ENCODE measurements at places on chromosomes 13 and 19.

DNA sequence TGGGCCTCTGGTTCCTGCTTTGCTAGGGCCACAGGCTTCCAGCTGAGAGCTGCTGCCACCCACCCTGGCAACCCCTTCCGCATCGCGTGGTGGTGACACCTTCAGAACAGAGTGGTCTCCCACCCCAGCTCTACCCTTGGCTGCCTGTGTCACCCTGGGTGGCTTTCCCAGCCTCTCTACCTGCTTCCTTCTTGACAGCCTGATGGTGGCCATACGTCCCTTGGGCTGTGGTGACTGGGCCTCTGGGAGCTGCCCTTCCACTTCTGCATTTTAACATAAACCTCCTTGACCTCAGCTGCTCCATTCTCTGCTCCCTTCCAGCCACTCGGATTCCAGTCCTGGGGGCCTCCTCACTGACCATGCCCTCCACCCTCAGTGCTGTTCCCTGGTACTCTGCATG is 17.0 kb downstream of the PAK4 start:
- peak; percentile 22 for DNase-seq

DNA sequence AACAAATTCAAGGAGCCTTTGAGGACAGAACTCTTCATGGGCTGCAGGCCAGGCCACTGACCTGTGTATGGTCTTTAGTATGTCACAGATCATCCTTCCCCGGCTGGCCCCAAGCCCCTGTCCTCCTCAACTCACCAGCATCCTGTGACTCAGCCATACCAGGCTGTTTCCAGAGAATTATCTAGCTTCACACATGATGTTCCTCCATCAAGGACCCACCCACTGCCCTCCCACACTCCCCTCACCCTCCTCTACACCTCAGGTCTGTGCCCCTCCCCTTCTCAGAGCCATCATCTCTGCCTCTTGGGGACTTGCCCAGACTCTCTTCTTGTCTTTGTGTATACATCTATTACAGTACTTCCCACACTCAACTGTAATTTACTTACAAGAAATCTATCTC is 14.7 kb downstream of the DCT start:
- no peak for DNase-seq

GRCh38 chr13:24288870-24289269 is 20.5 kb upstream of the C1QTNF9 start:
- DNase-seq, result no peak

- DNase-seq, result no peak
Observed at GRCh38 chr13:95112883-95113282, 188.4 kb downstream of the ABCC4 start.

GRCh38 chr19:31594701-31595100 is 245.5 kb upstream of the TSHZ3 start:
- DNase-seq, result no peak

- DNase-seq, result peak; percentile 79
Observed at GRCh38 chr19:46542428-46543230, 47.0 kb upstream of the PNMA8B start.

- DNase-seq, result no peak
Observed at GRCh38 chr13:94236872-94237271, 242.6 kb downstream of the DCT start.

DNA sequence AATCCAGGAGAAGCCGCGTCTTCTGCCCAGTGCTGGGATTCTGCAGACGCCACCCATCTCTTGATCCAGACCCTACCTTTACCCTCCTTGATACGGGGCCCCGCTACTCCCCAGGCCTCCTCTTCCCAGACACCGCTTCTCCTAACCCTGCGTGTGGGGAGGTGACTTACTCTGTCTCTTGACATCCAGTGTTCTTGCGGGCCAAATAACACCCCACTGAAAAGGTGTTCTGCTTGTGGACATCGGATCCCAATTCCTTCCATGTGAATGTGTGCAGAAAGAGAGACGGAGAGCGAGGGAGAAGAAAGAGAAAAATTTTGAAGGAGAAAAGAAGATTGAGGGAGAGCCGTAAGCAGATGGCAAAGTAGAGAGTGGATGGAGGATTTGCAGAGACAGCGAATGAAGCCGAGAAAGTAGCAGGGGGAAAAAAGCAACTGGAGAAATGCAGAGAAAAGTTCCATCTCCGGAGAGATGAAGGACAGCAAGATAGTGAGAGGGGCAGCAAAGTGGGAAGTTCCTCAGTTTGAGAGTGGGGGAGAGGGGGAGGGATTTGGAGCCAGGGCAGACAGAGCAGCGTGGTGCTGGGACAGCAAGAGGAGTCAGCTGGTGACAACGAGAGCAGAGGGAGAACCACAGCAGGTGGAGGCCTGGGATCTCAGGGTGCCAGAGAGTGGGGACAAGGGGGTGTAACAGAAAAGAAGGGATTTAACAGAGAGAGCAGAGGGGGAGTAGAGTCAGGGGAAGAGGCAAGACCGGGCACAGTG is 814 bp downstream of the ZNF480 start:
- no peak for DNase-seq
